ENCODE measurements at places on chromosomes 6 and 20. TPM values are rescaled to one million over a fixed set of nuclear protein-coding genes. Genes with fewer than 3 reads are reported as not detected.

The PCK1 gene
- not detected for total RNA-seq

The PAK5 gene
- total RNA-seq, result not detected

The SRSF6 gene
- 72.4 TPM for total RNA-seq

The DACT2 gene
- not detected for total RNA-seq

The FAM83C gene
- total RNA-seq, result not detected

The OVOL2 gene
- total RNA-seq, result not detected

The ADGRG6 gene
- total RNA-seq, result 22.5 TPM

The OOEP gene
- total RNA-seq, result not detected
